ENCODE measurements at places on chromosomes 3 and 15.

DNA sequence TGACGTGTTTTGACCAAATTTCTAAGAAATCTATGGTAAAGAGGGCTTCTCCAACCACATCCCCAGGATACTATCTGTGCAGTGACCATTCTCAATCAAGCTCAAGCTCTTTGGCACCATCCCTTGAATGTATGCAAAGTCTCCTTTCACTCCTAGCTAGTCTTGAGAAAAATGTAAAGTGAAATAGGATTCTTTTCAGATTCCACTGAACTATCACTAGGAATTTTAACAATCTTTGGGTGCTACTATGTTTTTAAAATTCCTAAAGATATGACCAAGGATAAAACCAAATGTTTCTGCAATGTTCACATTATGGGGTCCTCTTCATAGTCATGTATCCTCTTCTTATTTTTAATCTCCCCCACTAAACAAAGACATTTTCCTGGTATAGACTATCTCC, 107.8 kb downstream of the TMCO5A start:
- DNase-seq = no peak

GRCh38 chr3:103554451-103554850, 1119.6 kb downstream of the ZPLD1 start:
- DNase-seq = no peak

DNA sequence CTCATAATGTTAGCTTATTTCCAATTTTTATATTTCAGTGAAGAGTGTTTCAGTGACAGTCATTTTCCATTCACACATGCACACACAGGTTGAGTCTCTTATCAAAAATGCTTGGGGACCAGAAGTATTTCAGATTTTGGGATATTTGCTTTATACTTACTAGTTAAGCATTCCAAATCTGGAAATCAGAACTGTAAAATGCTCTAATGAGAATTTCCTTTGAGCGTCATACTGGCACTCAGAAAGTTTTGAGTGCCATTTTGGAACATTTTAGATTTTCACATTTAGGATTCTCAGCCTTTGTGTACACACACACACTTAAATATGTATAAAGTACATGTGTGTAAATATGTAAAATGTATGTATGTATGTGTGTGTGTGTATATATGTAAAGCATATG, 71.0 kb downstream of the CHD2 start:
- no peak for DNase-seq

DNA sequence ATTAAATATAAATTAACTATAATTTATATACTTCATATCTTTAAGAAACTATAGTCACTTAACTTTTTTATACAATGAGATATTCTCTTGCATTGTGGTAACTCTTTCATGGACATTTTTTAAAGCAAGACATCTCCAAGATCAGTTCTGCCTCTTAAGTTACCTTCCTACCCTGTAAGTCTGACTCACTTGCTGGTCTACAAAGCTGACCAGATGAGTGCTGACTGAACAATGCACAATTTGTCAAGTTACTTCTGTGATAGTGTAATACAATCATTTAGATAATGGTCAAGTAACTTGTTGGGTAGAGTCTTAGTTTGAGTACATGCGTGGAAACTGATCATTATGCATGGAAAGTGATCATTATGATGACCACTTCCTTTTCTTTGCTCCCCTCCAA, 145.9 kb downstream of the MEIS2 start:
- DNase-seq = no peak

GRCh38 chr15:38050529-38051448, 116.3 kb downstream of the TMCO5A start:
- no peak for DNase-seq

GRCh38 chr15:70023064-70023768, 74.5 kb downstream of the TLE3 start:
- DNase-seq = peak; percentile 37

GRCh38 chr15:23599053-23599452, 33.6 kb downstream of the MKRN3 start:
- no peak for DNase-seq

- no peak for DNase-seq
These were observed 151.2 kb downstream of the EBLN2 start for GRCh38 chr3:73212683-73213082.

GRCh38 chr15:52193791-52194190, 2.6 kb upstream of the GNB5 start:
- no peak for DNase-seq

DNA sequence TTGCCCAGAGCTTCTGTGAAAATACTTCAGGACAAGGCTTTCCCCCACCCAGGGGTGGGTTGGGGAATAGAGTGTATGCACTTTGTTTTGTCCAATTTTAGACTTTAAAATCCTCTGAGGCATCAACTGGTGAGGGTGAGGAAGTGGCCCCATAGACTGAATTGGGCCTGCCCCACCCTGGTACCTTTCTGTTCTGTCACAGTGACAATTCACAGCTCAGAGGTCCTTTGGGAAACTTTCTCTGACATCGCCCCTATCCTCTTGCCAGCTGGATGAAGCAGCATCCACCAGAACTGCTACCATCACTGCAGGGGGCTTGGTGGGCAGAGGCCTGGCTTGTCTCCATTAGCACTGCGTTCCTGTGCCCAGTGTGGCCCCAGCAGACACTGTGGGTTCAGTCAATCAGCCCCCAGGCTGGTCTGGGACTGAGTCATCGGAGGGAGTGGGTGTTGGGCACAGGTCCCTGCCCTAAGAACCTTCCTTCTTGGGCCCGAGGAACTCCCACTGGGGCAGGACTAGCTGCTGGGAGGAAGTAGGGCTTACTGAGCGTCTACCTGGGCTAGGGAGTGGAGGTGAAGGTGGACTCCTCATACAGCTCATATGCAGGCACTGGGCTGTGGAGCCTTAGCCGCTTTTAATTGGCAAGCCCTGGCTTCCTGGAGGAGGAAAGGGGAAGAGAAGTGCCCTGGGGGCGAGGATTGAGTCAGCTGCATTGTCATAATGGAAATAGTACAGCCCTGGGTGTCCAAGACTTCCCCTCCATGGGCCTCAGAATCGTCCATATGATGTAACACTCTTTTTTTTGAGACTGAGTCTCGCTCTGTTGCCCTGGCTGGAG, 1.5 kb upstream of the PPM1M start:
- DNase-seq = no peak

DNA sequence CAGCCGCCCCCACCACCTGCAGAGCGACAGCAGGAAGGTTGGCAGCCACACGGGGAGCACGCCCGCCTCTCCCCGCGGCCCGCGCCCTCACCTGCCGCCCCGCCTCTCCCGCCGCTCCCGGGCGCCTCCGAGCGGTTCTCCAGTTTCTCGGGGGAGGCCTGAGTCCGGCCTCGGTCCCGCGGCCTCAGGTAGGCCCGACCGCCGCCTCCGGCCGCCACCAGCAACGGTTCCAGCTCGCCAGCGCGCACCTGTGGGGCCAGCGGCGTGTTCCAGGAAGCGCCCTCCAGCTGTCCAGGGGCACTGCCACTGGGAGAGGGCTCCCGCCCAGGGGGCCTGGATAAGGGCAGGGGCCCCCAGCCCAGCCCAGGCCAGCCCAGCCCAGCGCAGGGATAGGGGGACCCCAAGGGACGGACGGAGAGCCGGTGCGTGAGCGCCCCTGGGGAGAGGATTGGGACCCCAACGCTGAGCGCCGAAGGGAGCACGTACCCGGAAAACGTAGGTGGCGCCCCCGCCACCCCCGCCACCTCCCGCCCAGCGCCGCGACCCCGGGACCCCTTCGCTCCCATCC, 2.2 kb downstream of the LTK start:
- DNase-seq = no peak

GRCh38 chr15:65333148-65333820, 28.8 kb downstream of the RNU5B-1 start:
- DNase-seq = no peak

GRCh38 chr3:3771094-3771493, 28.1 kb upstream of the LRRN1 start:
- no peak for DNase-seq

DNA sequence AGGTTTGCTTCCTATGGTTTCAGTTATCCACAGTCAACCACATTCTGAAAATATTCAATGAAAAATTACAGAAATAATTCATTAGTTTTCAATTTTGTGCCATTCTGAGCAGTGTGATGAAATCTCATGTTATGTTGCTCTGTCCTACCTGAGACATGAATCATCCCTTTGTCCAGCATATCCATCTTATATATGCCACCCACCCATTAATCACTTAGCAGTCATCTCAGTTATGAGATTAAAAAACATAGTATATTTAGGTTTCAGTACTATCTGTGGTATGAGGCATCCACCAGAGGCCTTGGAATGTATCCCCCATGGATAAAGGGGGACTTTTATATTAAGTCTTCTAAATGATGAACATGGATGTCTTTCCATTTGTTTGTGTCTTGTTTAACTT, 64.7 kb upstream of the PROK2 start:
- DNase-seq = no peak

- DNase-seq = no peak
These were observed 63.3 kb upstream of the STT3B start for GRCh38 chr3:31469385-31469784.

GRCh38 chr3:89521328-89521727, 413.9 kb downstream of the EPHA3 start:
- DNase-seq = no peak

GRCh38 chr15:26864664-26865191, 2.1 kb upstream of the GABRA5 start:
- peak; percentile 27 for DNase-seq

- DNase-seq = peak; percentile 10
These were observed 632 bp upstream of the DHX36 start for GRCh38 chr3:154324919-154325318.

DNA sequence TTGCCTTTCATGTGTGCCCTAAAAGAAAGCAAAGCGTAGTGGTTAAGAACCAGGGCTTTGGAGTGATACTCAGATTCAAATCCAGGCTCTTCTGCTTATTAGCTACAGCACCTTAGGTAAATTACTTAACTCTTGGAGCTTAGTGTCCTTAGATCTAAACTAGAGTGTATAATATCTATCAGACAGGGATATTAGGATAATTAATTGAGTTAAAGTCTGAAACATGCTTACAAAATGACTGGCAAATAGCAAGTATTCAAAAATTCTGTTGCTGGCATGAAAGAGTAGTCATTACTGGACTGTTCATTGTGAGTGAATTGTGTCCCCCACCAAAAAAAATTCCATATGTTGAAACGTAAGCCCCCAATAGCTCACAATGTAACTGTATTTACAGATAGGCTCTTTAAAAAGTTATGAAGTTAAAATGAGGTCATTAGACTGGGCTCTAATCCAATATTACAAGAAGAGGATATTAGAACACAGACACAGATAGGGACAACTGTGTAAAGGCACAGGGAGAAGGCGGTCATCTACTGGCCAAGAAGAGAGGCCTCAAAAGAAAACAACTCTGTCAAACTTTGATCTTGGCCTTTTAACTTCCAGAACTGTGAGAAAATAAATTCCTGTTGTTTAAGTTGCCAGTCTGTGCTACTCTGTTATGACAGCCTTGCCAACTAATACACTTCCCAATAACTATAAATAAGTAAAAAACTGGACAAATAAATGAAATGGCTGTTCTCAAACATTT, 60.4 kb upstream of the LRRC3B start:
- no peak for DNase-seq

- DNase-seq = no peak
These were observed 47.0 kb upstream of the FSTL1 start for GRCh38 chr3:120497818-120498217.
